AG04450 (cell line): ENCODE measurements at places on chromosomes 5 and 9. TPM values are rescaled to one million over a fixed set of nuclear protein-coding genes. Genes with fewer than 3 reads are reported as not detected.

GRCh38 chr9:113373256-113373655 lies 3.5 kb downstream of the HDHD3 start:
- no peak for DNase-seq

The CER1 gene
- polyA plus RNA-seq = not detected in 2 replicates

The AKNA gene
- polyA plus RNA-seq = 7.0 and 7.5 TPM in 2 replicates

The FOXD4 gene
- polyA plus RNA-seq = not detected in 2 replicates

GRCh38 chr9:92163276-92163675 lies 48.1 kb upstream of the SPTLC1 start:
- no peak for DNase-seq

DNA sequence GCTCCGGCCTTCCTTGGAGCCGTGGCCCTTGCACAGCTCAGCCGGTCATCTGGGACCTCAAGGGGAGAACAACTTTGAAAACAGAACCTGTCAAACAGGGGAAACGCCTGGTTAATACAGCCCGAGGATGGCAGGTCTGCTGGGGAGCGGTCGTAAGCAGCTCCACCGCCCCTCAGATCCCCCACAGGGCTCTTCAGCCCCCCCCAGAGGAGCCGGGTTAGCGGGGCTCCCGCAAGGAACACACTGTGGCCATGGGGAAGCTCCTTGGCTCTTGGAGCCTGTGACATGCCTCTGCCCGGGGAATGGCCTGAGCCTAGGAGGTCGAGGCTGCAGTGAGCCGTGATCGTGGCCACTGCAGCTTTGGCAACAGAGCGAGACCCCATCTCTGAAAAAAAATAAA lies 6.8 kb downstream of the TMEM250 start:
- DNase-seq = no peak

The LEAP2 gene
- polyA plus RNA-seq = 0.61 and 0.91 TPM in 2 replicates

The MSH3 gene
- 7.2 and 10.8 TPM in 2 replicates for polyA plus RNA-seq

DNA sequence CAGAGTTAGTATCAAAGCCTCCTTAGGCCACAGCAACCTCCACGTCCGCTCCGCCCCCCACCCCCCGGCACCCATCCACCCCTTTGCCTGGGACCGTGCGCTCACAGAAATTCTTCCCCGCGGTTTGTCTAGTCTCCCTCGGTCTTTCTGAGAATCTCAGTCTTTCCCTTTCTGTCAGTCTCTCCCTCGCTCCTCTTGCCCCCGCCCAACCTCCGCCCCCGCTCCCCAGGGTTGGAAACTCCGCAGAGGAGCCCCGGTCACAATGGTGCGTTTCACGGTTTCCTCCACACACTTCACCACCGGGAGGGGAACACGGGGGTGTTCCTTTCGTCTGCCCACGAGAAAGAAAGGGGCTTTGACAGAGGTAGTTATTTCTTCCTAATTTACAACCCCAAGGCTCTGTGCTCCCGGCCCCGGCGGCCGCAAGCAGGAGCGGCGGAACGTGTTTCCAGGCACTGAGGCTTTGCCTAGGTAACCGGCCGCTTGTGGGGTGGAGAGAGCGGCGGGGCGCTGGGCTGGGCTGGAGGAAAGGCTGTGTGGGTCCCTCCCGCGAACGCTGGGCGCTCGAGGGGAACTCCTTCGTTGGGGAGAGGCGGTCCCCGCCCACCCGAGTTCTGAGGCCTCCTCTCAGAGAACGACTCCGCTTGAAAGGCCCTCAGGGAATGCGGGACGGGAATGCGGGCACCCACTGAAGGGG lies 2.1 kb downstream of the NR4A3 start:
- DNase-seq = no peak

DNA sequence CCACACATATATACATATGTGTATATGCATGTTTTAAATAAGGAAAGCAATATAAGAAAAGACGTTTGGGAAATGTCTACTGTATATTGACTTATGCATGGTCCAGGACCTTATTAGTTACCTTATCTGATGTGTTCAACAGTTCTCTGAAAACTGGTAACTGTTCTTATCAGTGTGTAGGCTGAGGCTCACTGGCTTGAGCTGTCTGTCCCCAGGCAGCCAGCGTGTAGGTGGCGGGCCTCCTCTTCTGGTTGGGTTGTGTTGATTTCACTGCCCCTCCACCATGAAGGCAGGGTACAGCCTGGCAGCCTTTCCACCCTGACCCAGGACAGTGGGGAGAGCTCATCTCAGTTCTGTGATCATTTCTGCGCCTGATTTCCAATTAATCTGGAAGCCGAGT lies 38.7 kb upstream of the SEMA4D start:
- no peak for DNase-seq

GRCh38 chr5:114702731-114703130 lies 340.9 kb downstream of the KCNN2 start:
- no peak for DNase-seq

GRCh38 chr5:169886033-169886432 lies 94.3 kb downstream of the INSYN2B start:
- DNase-seq = no peak

The PPP3R2 gene
- not detected in 2 replicates for polyA plus RNA-seq

DNA sequence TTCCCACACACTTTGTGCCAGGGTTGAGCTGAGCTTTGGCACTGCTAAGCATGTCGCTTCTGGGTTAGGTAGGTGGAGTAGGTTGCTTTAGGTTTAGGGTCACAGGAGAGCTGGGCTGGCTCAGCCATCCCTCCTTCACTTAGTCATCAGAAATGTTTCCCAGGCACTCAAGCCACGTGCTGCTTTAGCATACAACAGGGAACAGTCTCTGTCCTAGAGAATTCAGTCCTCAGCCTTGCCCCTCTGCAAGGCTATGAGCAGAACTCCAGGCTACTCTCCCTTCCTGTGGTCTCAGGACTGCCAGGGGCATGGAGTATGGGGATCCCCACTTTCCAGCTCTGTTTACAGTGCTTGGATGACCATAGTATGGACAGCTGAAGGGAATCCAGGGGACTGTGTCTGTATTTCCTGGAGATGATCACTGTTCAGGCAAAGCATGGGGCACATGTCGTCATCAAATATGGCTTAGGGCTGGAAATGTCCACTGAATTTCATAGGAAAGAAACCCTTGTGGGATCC lies 7.5 kb upstream of the ANKRD33B start:
- DNase-seq = no peak

DNA sequence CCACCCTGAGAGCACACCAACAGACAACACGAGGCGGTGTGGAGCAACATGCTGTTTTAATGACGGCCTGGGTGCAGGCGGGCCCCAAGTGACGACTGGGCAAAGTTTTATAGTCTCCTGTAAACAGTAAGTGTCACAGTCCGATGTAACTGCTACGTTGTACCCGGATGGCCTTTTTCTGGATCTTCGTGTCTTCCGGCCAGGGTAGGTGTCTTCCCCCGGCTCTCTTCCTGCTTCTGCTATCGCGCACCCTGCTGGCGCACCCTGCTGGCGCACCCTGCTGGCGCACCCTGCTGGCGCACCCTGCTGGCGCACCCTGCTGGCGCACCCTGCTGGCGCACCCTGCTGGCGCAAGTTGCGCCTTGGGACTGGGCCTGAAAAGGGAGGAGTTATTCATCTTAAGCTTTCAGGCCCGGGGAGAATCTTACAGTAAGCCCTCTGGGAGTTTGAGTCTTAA lies 143.0 kb upstream of the TARS1 start:
- no peak for DNase-seq

DNA sequence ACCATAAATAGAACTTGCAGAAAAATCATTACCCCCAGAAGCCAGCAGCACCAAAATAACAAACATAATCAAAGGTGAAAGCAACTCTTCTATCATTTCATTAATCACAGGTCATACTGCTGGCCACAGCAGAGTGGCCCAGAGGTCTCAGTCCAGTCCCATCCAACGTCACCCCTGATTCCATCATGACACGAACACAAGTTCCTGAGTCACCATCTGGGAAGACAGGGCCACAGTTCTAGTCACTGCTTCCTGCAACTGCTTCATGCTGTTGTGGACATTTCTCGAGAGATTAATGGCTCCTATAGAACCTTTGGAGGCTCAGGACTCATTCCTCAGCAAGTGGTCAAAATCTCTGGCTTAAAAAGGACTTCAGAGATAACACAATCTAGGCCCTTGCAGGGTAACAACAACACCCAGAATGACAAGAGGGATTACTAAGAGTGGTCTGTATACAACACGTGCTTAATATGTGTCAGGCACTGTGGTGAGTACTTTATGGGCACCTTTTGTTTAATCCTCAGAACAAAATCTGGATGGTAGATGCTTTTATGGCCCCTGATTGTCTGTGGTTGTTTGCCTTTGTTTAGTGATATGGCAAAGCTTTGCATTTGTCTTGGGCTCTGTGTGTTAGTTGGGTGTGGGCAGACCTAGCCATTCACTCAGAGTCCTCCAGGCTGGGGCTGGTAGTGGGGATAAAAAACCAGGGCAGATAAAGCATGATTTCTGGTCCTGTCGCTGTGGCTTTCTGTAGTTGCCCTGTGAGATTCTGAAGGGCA lies 184.3 kb downstream of the DAB2IP start:
- DNase-seq = no peak

GRCh38 chr9:127942216-127943010 lies 4.8 kb upstream of the DPM2 start:
- no peak for DNase-seq

- DNase-seq = no peak
Observed at GRCh38 chr5:124932791-124933600, 186.6 kb upstream of the ZNF608 start.

- no peak for DNase-seq
Observed at GRCh38 chr9:105308461-105309341, 64.2 kb downstream of the SLC44A1 start.

The HTR4 gene
- not detected in 2 replicates for polyA plus RNA-seq

The KLHL9 gene
- 32.4 and 42.2 TPM in 2 replicates for polyA plus RNA-seq

GRCh38 chr9:122318284-122318683 lies 52.5 kb upstream of the PTGS1 start:
- DNase-seq = no peak

The MRPL36 gene
- polyA plus RNA-seq = 104 and 118 TPM in 2 replicates

The SLC34A3 gene
- polyA plus RNA-seq = not detected in 2 replicates

DNA sequence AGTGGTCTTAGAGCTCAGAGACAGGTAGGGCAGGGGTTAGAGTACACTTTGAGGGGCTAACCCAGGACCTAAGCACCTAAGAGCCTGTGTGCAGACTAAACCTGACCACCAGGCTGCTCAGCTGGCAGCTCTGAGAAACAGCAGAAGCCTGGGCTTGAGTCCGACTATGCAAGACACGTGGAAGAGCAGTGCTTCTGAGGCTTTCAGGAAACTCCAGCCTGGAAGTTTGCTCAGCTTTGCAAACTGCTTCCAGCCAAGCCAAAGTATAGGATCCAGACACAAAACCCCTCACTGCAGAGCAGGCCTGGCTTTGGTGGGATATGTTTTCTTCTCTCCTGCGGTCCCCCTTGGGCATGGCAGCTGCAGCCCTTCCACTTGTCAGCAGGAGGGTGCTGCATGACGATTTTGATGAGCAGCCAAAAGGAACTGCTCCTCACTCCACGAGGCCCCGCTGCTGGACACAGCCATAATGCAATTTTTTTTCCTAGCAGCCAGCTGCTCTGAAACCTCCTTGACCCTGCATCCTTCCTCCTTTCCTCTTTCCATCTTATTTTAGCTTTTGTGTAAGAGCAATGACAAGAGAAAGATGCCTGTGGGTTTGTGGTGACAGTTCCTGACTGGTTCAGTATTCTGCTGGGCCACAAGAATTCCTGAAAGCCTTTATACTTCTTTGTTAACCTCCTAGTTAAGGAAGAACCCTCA lies 123.1 kb downstream of the LIFR start:
- peak; percentile 67 for DNase-seq
